ENCODE measurements at places on chromosomes 12 and 14.

GRCh38 chr14:66043921-66044320 is 442.2 kb upstream of the CCDC196 start:
- no peak for DNase-seq

DNA sequence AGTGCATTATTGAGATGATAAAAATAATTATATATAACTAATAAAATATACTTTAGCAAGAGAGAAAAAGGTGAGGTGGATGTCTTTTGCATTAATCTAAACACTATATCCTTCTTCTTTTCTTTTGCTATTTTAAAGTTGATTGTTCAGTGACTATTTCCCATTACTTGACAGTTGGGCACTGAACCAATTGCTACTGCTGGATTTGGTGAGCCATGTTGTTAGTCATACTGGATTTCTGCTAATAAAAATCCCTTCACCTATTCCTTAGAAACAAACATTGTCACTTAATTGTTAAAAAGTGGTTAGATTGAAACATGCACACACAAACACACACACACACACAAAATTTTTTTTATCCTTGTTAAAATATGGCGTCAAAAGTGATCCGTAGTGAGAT is 251.6 kb upstream of the ALG10 start:
- DNase-seq: no peak

DNA sequence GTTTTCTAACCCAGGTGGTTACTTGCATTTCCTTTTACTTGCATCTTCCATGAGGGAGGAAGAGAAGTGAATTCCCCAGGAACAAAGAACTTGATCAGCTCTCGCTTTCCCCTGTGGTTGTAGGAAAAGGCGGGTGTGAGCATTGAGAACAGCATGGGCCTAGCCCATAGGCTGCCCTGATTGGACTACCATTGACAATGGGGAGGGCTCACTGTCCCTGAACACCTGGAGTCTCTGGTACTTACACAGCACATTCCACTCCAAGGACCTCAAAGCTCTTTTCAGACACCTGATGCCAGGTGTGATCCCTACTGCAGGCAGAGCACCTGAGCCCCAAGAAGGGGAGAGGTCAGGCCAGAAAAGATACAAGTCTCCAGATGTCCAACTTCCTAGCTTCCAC is 25.0 kb downstream of the MAX start:
- no peak for DNase-seq

DNA sequence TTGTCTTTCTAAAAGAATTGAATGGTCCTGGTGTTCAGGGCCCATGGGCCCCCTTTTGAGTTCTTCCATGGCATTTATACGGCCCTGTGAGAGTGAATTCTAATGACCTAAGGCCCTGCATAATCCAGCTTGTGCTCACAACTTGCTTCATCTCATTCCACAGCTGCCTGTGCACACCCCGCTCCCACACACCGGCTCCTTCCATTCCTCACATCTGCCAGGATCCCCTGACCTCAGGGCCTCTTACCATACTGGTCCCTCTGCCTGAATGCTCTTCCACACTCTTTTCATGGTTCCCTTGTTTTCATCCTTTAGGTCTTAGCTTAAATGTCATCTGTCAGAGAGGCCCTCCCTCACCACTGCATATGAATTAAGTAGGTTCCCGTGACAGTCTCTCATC is 49.5 kb upstream of the EGLN3 start:
- DNase-seq: no peak
